DMS79 (cell line): ENCODE measurements at places on chromosomes 2 and 18.

DNA sequence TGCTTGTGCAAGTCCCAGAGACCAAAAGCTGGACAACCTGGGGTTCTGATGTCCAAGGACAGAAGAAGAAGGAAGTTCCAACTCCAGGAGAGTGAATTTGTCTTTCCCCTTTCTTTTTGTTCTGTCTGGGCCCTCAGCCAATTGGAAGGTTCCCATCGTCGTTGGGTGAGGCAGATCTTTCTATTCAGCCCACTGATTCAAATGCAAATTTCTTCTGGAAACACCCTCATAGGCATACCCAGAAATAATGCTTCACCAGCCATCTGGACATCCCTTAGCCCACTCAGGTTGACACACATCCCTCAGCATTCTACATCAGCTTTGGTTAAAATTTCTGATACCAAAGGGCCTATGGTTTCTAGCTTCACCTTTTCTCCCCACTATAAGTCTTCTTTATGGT lies 156.5 kb downstream of the SP3 start:
- DNase-seq = no peak

DNA sequence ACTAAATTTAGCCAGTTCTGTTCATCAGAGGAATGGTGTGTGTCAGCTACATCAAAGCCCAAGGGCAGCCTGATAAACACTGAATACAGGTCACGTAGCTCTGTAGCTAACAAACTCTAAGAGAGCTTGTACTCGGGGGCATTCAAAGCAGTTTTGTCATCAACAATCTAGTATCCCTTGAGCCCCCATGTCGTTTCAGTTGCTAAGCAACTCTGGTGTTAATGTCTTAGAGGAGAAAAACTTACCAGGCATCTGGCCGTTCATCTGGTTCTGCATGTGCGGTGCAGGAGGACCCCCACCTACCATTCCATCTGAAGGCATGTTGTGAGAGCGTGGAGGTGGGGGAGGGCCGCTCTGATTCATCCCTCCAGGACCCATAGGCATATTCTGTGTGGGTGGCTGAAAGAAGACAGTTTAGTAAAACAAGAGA lies 33.1 kb downstream of the SS18 start:
- no peak for DNase-seq

DNA sequence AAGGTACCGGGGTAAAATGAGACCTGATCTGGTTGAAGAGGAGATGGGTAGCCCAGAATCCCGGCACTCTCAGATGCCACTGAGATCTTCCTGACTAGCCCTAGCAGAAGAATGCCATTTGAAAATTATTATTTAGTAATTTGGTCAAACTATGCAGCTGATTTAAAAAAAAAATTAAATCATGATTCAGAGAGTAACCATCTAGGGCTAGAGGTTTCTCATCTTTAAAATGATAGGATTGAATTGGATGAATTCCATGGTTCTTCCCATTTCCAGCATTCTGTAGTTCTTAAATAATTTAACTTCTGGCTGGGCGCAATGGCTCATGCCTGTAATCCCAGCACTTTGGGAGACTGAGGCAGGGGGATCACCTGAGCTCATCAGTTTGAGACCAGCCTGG lies 106.1 kb downstream of the MYO1B start:
- no peak for DNase-seq

- DNase-seq = no peak
These were observed 14.7 kb downstream of the NIFK start for GRCh38 chr2:121721926-121722325.

DNA sequence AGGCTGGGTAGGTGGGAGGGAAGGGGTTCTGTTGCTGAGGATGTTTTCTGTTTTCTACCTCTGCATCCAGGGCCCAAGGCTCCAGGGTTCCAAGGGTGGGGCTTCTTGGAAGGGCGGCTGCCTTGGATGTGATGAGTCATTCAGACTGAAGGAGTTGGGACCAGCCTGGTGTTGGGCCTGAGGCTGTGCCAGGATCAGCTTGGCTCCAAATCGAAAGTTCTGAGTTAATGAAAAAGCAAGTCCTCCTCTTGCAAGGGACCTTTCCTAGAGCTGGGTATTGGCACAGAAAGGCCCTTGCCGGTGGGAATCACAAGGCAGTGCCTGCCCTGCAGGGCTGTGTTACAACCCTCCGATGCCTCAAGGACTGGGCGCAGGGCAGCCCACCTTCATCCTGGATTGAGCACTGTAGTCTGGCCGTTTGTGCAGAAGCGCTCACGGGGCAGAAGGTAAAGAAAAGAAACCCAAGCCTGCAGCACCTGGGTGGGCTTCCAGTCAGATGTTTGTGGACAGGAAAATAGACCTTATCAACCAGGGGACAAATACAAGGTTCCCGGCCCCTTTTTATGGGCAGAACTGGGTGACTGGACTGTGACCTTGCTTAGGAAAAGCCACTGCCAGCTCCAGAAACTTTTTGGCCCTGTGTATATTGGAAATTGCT lies 52.5 kb upstream of the MCFD2 start:
- DNase-seq = no peak

- DNase-seq = no peak
These were observed 11.1 kb downstream of the CAVIN2 start for GRCh38 chr2:191835539-191836350.

GRCh38 chr2:182649316-182649715 lies 66.7 kb upstream of the DNAJC10 start:
- no peak for DNase-seq

DNA sequence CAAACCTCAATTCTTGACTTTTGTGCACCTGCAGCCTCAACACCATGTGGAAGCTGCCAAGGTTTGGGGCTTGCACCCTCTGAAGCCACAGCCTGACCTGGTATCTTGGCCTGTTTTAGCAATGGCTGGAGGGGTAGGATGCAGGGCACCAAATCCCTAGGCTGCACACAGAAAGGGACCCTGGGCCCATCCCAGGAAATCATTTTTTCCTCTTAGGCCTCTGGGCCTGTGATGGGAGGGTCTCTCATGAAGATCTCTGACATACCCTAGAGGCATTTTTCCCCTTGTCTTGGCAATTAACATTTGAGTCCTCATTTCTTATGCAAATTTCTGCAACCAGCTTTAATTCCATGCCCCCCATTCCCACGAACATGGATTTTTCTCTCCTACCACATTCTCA lies 10.2 kb downstream of the IL18R1 start:
- no peak for DNase-seq

DNA sequence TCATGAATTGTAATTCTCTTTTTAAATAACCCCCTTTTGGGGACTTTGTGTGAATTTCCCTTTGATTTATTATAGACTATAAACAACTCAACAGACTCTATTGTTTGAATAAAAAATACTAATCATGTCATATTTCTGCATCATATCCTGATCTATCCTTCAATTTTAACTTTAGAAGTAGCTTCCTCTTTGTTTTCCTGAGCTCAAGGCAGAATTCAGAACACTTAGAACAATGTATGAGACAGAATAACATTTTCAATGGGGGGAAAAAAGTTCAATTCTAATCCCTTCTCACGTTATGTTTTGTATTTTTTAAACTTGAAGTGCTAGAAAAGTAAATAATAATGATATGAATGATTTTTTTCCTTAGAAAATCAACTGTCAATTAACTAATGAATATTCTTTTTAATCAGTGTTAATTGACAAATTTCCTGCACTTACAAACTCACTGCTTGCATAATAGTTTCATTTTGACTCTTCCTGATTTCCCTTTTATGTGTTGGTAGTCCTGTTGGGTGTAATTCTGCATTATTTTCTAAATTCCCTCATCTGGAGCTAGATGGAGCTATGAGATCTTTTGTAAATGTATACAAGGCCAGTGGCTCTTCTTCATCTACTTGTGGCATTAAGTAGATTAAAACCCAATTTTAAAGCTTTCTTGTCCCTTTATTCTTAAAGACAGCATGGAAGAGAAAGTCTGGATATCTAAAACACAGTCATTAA lies 326.1 kb downstream of the PARD3B start:
- no peak for DNase-seq

DNA sequence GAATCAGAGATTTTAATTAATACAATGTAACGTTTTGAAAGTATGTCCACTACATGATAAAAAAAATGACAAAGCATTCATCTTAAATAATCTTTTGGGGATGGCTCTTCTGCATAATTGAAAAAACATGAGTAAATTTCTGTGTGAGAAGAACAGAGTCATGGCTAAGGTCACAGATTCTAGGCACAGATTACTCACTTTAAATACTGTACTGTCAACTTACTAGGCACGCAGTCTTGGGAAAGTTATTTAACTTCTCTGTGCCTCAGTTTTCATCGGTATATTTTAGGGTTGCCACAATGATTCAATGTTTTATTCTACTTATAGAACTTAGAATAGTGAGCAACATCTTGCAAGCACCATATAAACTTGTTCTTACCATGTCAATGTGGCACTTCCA lies 49.2 kb downstream of the TMEFF2 start:
- DNase-seq = no peak

GRCh38 chr18:45416168-45416567 lies 199.1 kb upstream of the SLC14A2 start:
- peak; percentile 94 for DNase-seq

DNA sequence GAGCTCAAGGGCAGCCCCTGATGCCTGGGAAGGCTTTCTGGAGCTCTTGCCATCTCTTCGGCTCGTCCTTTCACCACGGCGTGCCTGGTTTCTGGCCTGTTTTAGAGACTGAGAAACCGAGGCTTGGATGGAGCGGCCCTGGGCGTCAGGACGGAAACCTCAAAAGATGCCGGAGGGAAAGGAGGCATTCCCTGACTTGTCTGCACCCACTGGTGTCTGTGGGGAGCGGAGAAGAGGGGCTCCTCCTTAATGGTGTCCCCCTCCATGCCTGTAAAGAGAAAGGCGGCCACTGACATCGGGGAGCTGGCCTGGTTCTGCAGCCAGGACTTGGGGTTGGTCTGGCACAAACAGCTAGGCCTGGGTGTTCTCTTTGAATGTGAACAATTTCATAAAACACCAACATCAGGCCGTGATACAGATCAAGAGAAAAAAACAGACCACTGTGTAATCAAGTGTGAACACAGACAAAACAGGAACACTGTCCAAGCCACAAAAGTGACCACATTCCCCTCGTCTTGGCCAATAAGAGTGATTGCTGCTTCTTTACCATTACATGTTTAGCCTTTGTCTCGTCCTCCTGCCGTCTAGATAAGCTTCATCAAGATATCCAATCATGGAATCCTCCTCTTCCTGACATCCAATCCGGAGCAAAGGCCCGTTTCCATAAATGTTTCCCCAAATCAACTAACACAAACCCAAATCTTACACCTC lies 633 bp upstream of the ILKAP start:
- DNase-seq = no peak

DNA sequence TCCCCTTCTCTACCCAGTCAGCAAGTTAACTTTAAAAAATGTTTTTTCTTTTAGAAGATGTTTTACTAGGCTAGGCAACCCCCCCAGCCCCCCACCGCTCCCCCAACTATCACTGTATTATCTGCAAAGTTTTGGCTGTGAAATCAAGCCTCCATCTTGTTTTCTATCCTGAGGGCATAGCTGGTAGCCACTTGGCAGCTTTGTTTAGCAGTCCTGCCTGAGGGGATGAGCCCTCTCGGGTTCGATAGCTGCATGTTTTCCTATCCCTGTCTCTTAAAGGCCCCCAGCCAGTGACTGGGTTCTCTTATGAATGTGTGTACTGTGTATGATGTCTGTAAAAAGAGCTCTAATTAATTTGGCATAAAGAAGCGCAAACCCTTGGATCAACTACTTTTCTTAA lies 43.4 kb downstream of the MRO start:
- DNase-seq = no peak

DNA sequence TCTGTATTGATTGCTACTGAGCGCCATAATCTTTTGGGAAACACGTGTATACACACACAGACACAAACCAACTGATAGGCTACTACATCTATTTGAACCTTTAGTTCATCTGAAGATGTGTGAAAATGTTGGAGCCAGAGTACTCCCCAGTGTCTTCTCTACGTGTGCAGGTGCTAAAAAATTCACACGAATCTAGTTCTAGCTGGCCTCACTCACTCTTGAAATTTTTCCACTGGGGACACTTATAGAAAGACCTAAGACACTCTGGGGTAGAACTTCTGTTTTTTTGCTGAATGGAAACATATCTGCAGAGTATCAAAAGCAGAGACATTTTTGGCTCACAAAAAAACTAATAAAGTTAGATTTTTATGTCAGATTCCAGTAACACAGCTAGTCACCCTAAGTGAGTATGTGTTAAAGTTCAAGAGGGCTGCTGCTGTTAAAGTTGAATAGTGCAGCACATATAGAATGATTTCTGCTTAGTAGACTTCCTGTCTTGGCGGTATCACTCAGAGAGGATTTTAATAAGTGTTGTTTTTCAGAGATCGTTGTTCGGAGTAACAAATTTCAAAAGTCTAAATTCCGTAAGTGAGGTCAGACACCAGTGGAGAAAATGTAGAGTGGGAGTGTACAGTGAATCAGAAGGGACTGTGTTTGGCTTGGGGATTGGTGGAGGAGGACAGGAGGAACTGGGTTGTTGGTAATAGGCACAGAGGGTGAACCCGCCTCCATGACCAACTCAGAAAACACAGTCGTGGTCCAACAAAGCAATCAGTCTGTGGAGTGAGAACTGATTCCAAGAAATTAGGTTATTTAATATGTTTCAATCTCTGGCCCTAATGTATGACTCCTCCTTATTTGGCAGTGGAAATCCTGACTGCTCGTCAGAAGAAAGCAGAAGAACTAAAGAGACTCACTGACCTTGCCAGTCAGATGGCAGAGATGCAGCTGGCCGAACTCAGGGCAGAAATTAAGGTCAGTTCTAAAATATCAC lies 43.1 kb downstream of the KCTD18 start:
- no peak for DNase-seq

GRCh38 chr2:7007846-7008741 lies 90.9 kb downstream of the RNF144A start:
- DNase-seq = no peak

GRCh38 chr2:157746234-157746950 lies 117.7 kb upstream of the ACVR1C start:
- no peak for DNase-seq

- no peak for DNase-seq
These were observed 1191.0 kb upstream of the LRRTM1 start for GRCh38 chr2:81495556-81495955.

- DNase-seq = no peak
These were observed 90.6 kb upstream of the EFEMP1 start for GRCh38 chr2:56014046-56014730.

DNA sequence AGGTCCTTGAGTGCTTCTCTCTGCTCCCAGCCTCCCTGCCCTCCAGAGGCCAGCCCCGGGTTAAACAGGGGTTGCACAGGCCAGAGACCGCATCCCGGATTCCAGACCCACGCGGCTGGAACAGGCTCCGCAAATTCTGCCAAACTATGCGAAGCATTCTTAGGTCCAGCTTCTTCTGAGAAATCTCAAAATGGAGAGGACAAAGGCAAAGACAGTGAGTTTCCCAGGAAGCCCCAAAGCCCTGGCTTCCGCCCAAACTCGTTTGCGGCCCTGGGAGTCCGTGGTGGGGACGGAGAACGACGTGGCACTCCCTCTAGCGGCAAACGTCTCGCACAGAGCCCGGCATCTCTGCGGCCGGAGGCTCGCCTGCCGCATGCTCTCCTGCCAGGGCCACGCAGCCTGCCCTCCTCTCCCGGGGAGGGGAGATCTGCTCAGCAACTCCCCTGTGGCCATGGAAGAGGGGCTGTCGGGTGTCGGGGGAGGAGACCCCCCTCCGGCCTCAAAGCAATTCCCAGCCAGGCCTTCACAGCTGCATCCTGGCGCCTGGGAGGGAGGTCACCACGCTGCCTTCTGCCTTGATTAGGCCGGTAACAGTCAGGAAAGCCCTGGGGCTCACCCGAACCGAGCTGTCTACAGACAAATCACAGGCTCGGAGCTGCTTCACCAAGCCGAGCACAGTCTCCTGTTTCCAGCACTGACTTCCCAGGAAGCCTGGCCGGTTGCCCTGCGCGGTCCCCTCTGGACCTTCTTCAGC lies 33.4 kb upstream of the KLHL29 start:
- no peak for DNase-seq

GRCh38 chr2:196239622-196240587 lies 68.5 kb upstream of the STK17B start:
- DNase-seq = no peak

- DNase-seq = no peak
These were observed 121.2 kb downstream of the TCF4 start for GRCh38 chr18:55466789-55467188.
